HTR-8/SVneo (cell line): ENCODE measurements at places on chromosomes 6 and 20.
A peak's percentile ranks its signal among the peaks of the same experiment; 100 is the strongest.

- DNase-seq: peak; percentile 45
These were observed 129.1 kb downstream of the PACRG start for GRCh38 chr6:162856885-162857284.

DNA sequence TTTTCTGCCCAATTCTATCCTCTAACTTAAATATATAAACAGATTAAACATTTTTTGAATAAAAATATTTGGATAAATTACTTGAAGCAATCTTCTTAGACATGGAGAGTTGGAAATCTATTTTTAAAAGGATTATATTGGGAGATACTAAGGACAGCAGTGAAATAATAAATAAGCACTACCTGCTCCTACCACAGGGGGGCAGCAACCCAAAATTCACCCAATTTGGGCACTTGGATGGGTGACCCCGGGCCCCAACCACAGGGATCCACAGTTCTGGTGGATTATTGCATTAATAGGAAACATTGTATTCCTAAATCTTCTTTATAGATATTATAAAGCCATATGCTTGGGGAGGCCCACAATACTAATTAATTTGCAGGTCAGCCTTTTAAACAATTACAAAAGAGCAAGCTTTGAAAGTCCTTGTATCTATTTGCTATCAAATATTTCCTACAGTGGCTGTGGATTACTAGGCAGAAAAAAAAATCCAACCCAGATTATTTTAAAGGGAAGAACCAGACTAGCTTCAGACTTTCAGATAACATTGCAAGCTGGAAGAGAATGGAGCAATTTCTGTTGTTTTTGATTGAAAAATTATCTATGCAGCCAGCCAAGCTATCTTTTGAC, 66.4 kb upstream of the PDE10A start:
- DNase-seq: peak; percentile 27

DNA sequence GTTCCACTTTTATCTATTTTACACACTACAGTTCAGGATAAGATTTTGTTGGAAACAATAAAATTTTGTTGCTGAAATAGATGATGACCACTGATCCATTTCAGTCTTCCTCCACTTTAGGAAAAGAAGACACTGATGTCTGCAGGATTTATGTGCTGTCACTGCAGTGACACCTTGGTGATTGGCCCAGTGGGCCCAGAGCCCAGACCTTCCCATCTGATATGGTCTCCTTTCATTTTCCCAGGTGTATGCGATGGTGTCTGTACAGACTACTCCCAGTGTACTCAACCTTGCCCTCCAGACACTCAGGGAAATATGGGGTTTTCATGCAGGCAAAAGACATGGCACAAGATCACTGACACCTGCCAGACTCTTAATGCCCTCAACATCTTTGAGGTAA, 19.6 kb upstream of the ADGRF4 start:
- DNase-seq: no peak

DNA sequence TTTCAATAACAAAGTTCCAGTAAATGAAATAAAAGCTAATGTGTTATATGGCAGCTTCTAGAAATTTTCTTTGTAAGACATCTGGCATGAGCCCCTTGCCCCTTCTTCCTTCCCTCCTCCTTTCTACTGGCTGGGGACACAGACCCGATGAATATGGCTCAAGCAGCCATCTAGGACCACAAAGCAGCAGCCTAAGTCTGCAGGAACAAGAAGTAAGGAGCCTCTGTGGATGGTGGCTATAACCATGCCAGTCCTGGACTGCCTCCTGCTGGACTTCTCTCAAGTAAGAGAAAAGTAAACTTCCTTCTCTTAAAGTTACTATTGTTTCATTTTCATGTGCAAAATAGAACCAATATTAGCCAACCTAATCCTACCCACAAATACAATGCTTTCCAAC, 114.9 kb upstream of the DST start:
- DNase-seq: no peak
